AG08395 (cell line): ENCODE measurements at places on chromosomes 1 and 21.

DNA sequence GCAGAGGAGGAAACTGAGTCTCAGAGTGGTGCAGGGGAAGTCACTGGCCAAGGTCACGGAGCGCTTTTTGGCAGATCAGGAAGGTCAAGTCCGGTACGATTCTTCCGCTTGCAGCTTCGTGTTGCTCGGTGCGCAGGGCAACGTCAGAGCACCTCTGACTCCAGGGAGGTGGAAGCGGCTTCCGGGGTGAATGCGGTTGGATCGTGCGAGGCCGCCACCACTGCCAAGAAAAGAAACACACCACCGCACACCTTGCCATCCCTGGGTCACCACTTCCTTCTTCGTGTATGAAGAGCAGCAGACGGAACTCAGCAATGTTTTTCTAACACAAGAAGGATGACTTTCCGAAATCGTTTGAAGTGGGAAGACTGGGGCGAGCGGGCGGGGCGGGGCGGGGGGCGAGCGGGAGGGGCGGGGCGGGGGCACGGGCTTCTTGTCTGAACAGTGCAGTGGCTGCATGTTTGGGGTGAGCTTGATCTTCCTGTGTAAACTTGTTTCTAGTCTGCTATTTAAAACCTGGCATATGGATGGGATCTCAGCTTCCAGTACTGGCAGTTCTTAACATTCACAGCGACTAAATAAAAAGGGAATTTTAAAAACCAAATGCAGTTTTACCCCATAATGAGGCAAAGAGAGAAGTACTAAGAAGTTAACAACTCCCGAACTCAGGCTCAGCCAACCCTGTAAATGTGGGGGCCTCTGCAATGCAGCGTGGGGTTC, 300.0 kb downstream of the RRAGC start:
- DNase-seq: no peak

- no peak for DNase-seq
These were observed 11.8 kb downstream of the LMX1A start for GRCh38 chr1:165344736-165345135.

DNA sequence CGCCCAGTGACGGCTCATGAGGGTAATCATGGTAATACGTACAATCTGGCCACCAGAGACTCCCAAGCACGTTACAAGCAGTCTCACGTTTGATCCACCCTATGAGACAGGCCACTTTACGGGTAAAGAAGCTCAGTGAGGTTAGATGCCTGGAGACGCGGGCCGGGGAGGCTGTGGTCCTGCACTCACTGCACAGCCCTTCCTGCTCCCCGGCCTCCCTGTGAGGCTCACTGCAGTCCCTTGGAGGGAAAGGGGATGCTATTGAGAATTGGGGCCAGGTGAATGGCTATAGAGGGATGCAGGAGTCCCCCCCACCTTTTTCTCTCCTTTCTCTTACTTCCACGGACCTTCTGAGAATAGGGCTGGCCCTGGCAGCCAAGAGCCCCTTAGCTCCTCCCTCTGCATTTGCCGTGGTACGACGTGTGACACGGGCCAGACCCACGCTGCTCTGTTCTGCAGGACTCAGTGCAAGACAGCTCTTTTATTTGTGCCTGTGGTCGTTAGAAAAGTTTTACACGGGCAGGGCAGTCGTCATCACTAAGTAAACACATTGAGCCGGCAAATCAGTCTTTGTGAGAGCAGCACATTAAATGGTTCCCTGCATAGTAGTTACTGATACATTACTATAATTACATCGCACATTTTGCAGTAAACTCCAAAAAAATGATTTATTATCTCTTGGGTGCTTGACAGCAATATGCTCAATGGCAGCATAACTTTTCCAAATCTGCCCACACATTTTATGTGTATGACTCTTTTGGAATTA, 18.8 kb downstream of the KIF26B start:
- DNase-seq: no peak

- no peak for DNase-seq
These were observed 39.0 kb upstream of the GUCA2B start for GRCh38 chr1:42114229-42114628.

- no peak for DNase-seq
These were observed 103.6 kb upstream of the SNX7 start for GRCh38 chr1:98557895-98558294.

DNA sequence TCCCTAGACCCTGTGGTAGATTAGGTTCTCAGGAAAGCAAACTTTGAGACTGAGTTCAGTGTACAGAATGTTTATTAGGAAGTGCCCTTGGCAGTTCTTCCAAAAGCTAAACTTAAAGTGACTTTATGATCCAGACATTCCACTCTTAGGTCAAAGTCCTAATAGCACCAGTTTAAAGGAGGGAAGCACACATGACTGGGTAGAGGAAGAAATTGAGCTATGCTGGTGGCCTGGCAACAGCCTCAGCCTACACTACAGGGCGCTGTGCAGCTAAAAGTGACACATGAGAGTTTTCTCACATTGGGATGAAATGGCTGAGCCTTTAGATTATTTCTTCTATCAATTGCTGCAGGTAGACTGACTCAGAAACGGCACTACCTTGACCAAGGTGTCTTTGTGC, 280.4 kb downstream of the BRINP2 start:
- no peak for DNase-seq

DNA sequence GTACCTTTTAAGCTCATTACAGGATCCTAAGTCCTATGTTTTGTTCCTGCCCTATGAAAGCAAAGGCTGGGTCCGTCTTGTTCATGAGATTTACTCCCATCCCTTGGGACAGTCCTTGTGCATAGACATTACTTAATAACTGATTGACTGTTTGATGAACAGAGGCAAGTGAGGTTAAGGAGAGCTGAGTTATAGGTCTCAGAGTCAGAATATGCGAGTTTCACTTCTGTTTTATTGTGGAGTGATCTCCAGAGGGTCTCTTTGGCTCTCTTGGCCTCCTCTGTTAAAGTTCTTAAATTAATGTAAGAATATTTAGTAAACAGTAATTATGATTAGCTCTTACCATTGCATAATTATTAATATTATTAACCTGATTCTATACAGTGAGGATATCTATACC, 52.6 kb downstream of the BRINP2 start:
- no peak for DNase-seq

GRCh38 chr21:23543333-23543732, 2063.9 kb downstream of the MRPL39 start:
- DNase-seq: no peak

- no peak for DNase-seq
These were observed 11.2 kb downstream of the DDAH1 start for GRCh38 chr1:85453640-85454194.

DNA sequence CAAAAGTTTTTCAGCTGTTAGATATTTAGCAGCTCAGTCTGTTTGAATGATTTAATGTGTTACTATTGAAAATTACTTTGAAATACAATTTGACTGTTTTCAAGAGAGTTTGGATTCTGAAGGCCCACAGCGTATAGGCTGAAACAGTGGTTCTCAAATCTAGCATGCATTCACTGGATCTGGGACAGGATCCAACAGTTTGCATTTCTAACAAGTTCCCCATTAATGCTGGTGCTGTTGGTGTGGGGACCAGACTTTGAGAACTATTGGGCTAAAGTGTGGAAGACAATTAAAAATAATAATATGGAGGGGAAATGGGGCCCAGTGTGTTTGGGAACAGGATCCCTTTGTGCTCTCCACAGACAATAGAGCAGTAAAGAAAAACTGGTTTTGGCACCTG, 31.9 kb downstream of the ITSN1 start:
- no peak for DNase-seq

DNA sequence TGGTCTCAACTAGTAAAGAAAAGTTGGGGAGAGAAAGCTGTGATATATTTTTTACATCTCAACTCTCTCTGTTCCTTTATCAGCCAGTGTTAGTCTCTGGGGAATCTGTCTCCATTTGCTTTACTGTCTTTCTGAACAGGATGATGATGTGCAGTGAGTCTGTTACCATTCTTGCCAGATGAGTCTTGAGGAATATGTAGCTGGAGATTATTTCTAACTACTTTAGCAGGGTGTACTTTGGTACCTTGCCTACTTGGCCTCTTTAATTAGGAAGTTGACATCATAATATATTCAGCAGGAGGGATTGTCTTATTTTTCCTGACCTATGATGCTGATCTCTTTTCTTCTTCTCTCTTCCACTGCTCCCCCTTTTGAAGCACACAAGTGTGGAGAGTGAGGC, 15.7 kb upstream of the HAX1 start:
- DNase-seq: no peak

DNA sequence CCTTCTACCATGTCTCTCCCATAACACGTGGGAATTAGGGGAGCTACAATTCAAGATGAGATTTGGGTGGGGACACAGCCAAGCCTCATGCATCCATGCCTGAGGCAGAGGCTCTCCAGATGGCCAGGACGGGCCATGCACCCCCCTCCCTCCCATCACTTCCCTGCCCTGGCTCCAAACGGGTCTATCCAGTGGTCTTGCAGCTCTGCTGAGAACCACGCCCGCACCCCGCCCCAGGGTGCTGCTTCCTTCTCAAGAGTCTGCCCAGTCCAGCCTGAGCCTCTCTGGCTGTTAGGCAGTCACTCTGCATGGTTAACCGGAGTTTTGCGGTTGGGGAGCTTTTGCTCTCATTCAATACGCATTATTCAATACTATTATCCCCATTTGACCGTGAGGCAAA, 131.5 kb upstream of the TMEM51 start:
- no peak for DNase-seq

DNA sequence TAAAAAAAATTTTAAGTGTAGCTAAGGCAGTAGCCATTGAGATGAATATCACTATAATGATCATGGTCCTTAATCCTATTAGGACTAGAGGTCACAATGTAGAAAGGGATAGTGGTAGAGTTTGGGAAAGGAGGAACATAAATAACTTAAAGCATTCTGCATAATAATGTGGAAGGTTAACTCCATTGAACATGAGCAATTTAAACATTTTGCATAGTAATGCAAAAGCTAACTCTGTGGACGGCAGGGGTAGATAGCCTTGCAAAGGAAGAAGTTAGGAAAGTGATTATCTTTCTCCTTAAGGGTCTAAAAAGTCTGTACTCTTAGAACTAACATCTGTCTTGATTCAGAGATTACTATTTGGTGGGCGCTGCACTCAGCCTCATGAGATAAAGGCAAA, 39.0 kb upstream of the DENND1B start:
- DNase-seq: no peak

DNA sequence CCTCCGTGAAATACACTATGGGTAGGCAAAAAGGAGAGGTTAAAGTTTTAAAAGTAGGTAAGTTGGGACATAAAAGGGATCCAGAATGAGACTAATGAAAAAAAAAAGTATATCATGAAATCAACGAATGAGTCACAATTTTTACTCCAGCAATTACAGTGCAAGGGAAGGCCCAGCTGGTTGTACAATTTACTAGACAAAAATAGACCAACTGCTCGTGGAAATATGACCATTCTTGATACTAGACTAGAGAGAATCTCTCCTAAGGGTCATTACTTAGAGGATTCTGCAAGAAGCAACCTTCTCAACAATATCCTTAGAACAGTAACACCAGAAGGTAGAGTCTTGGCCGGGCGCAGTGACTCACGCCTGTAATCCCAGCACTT, 55.1 kb upstream of the EFHD2 start:
- peak; percentile 33 for DNase-seq

DNA sequence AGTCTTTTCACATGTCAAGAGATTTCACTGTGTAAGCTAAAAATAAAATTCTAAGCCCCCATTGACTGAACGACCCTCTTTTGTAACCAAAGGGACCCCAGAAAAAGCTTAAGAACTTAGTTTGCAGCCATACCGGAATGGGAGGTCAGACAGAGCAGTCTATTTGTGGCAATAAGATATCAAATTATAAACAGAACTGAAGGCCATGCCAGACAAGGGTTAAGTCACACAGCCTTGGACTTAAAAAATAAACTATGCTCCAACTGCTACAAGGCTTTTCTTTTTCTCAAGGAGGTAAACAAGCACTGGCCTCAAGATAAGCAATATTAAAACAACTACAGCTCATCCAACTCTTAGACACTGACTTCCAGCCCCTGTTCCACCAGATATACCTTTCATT, 256.9 kb downstream of the BACH1 start:
- DNase-seq: no peak

DNA sequence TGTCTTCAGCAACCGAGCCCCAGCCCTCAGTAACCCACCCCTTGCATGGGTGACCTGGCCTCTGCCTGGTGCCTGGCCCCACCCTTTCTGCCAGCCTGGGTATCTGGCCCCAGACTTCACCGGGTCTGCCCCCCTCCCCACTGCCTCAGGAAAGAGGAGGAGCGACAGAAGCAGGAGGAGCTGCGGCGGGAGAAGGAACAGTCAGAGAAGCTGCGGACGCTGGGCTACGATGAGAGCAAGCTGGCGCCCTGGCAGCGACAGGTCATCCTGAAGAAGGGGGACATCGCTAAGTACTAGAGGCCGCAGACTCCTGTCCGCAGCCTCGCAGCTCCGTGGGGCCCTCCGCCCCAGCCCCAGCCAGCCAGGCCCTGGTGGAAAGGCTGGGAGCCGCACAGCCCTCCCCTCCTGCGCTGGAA, 6.1 kb downstream of the TNFRSF25 start:
- no peak for DNase-seq

DNA sequence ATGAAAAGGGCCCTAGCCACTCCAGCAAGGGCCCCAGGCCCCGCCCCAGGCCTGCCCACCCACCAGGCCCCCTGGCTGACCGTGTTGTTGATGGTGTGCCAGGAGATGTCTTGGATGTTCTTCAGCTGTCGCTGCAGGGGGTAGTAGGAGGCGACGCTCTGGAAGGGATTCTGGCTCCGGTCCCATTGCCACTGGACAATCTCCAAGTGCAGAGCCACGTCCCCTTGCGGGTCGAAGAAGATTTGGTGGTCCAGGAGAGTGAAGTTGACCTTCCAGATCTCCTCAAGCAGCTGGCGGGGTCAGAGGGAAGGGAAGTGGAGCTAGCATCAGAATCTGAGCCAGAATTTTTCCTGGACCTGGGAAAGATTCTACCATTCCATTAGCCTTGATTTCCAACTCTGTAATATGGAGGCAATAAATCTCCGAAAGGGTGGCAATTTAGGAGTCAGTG, 10.2 kb downstream of the TAS1R2 start:
- DNase-seq: no peak

GRCh38 chr1:155657463-155657862, 31.1 kb downstream of the YY1AP1 start:
- no peak for DNase-seq

DNA sequence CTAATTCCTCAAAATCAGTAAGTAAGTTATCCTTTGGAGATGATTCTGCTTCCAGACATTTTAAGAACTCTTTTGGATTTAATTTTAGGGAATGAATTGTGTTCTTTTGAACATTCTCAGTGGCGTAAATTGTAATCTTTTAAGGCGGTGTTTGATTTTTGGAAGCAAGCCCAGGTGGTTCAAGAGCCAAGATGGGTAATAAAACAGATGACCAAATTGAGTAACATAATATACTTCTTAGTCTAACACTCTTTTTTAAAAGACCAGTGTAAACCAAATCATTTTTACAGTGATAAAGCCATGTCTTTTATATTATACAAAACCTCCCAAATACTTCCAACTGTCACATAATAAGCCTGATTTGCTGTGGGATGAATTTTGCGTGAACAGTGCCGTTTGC, 133.8 kb downstream of the LRRC40 start:
- peak; percentile 44 for DNase-seq

DNA sequence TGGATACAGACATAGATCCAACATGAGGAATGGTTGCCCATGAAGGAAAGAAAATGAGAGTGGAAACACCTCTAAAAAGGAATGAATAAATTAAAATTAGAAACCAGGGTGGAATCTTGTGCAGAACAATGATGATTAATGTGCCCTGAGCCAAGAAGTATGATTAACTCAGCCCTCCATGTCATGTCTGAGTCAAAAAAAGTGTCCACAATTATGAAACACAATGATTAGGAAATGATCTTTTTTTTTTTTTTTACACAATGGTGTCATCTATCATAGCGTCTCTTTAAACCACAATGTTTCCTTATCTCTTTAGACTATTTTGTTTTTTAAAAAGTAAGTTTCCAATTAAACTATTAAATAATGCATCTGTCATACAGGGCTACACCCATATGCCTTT, 78.9 kb upstream of the RAB4A start:
- DNase-seq: peak; percentile 45

- peak; percentile 27 for DNase-seq
These were observed 29.7 kb upstream of the CDC14A start for GRCh38 chr1:100322436-100323211.
